ENCODE measurements at places on chromosomes 2 and 18.

DNA sequence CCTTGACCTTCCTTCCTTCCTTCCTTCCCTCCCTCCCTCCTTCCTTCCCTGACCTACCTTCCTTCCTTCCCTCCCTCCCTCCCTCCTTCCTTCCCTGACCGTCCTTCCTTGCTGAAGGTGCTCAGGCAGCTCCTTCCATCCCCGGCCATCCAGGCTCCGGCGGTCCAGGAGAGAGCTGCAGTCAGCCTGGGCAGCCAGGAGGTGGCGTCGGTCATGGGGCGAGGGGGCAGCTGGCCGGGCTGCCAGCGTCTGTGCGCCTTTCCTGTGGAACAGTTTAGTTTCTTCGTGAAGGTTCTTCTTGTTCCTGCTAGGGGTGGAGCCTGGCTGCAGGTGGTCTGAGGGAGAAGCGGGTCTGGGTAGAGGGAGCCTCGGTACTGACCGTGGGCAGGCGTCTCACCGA lies 15.7 kb downstream of the GPR35 start:
- DNase-seq, result no peak

DNA sequence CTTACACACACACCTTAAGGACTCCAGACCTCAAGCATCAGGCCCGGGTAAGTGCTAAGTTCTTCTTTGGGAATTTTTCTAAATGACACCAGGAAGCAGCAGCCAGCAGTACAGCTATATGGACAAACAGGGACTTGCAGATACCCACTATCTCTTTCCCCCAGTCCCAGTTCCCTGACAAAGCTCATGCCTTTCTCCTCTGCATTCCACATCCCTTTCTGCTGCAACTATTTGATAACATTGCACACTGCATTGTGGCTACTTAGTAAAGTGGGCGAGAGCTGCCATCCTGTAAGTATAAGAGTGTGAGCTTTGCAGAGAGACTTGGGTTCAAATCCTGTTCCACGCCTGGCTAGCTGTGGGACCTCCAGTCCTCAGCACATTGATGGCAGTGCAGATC lies 14.0 kb upstream of the CD226 start:
- no peak for DNase-seq

- no peak for DNase-seq
These were observed 86.4 kb downstream of the TCF4 start for GRCh38 chr18:55501579-55501978.

DNA sequence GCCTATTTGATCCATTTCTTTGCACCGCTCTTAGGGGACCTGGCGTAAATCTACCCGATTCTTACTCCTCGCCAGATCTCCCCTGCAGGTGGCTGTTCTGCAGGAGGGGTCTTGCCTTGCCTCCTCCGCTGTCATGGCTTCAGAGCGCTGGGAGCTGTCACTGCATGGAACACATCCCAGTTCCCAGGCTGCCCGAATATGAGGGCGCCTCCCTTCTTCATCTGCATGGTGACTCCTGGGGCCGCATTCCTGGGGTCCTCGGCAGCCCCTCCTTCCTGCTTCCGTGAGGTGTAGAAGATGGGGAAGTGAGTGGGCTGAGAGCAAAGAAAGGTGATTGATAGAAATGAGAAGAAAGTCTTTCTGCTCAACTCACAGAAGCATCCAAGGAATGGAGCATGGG lies 27.3 kb upstream of the COPS8 start:
- DNase-seq, result no peak

DNA sequence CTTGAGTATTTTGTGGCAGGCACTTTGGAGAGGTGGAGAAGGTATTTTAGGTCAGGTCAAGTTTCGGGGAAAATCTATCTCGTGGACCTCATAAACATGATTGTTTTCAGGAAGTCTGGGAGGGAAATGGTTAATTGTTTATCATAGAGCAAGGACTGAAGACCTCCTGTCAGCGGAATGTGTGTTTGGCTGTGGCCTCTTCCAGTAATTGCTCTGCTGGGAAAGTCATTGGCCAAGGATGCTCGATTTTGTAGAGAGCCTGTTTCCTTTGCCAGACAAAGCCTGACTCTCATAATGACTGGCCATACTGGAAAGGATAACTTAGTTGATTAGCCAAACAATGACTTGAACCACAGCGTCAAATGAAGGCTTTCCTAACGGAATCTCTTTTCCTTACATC lies 30.0 kb downstream of the IL1R2 start:
- no peak for DNase-seq

DNA sequence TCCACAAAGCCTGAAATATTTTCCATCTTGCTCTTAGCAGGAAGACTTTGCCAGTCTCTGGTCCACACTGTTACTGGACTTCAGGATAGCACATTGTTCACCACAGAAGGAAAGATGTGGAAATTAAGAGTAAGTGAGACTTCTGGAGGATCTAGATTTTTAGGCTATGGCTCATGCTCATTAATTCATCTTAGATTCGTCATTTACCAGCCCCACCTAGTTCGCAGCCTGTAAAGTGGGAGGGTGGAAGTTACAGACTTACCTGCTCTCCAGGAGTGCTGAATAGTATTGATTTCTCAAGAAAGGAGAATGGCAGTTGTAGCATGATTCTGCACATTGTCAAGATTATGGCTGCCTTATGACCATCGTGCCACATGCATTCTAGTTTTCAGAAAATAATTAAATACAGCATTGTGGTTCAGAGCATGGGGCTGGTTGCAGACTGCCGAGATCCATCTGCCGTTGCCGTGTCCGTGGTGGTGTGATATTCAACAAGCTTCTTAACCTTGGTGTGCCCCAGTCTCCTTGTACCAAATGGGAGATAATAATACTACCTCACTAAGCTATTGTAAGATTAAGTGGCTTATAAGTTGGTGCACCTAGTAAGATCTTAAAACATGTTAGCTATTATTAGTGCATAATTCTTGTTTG lies 56.8 kb downstream of the RNF144A start:
- DNase-seq, result no peak
